RWPE2 (cell line): ENCODE measurements at places on chromosomes 1 and 21.
A peak's percentile ranks its signal among the peaks of the same experiment; 100 is the strongest.

- DNase-seq: no peak
These were observed 162.2 kb downstream of the DPYD start for GRCh38 chr1:97758541-97759057.

GRCh38 chr1:219405531-219406331 lies 207.2 kb downstream of the ZC3H11B start:
- DNase-seq: no peak

DNA sequence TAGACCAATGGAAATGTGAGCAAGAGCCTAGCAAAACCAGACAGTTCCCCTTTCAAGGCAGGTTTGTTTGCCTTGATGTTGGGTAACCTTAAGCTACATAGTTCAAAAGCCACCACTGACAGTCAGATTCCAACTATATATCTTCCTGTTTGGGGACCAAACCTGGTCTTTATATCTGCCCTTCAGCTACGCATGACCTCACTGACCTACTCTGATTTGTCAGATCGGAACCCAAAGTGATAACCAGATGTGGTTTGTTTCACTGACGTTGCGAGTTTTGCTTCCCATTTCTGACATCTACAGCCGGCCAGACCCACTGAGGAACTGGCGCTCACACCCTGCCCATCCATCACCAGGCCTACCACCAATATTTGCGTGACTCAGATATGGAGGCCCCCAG lies 361.1 kb upstream of the CHRM3 start:
- DNase-seq: no peak

- no peak for DNase-seq
These were observed 18.4 kb upstream of the DNASE2B start for GRCh38 chr1:84379917-84380180.

DNA sequence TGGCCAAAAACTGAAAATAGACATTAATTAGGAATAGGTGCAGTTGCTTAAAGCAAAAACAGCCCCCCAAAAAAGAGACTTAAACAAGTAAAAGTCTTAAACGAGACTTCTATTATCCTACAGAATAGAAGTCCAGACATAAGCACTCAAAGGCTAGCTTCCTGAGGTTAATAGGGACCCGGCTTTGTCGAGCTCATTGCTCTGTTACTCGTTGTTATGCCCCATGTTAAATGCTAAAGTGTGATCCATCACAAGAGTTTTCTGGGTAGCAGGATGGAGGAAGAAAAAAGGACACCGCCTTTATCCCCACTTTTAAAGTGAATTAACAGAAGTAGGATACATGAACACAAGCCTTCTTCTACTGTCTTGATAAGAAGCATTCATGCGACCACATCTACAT lies 10.6 kb downstream of the CD1D start:
- no peak for DNase-seq

DNA sequence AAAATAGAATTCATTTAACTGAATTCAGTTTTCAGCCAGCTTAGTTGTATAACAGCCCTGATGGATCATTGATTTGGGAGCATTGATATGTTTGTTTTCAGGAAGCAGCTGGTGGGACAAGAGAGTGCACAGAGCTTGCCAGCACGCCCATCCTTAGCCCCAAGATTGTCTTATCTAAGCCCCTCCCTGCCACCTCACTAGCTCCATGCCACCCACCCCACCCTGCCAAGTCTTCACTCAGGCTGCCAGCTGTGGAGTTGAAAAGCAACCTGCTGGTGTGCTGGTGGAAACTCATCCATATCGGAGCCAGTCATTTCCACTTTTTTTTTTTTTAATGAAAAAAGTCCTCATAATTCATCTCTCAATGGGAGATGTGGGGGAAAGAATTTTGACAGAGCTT lies 11.8 kb downstream of the KIRREL1 start:
- DNase-seq: no peak

DNA sequence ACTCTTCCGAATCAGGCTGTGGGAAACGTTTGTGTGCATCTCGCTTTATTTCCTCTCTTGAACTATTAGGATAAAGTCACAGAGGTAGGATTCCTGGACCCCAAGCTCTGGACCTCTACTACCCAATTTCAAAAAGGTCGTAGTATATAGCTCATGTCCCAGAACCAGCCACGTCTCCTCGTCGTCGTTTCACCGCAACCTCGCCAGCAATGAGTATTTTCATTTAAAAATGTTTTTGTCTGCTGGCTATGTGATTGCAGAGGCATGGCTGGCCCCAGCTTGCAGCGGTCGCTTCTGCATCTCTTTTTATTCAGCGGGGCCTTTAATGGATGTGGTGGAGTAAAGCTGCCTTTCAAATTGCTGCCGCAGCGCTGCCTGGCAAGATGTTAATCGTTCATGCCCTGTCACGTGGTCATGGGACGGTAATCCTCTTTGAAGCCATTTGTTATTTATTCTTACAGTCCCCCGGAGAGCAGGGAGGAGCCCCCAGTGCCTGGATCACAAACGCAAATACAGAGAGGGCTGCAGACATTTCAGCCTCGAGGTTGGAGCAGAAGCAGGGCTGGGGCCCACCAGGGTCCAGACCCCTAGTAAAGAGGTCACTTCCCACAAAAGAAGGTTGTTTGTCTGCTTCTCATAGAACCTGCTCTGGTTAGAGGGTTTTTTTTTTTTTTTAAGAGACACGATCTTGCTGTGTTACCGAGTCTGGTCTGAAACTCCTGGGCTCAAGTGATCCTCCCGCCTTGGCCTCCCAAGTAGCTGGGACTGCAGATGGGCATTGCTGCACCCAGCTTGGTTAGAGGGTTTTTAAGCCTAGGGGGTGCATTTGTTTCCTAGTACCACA lies 11.6 kb upstream of the NPHP4 start:
- DNase-seq: peak; percentile 29

GRCh38 chr1:8533124-8533523 lies 215.2 kb downstream of the SLC45A1 start:
- no peak for DNase-seq

DNA sequence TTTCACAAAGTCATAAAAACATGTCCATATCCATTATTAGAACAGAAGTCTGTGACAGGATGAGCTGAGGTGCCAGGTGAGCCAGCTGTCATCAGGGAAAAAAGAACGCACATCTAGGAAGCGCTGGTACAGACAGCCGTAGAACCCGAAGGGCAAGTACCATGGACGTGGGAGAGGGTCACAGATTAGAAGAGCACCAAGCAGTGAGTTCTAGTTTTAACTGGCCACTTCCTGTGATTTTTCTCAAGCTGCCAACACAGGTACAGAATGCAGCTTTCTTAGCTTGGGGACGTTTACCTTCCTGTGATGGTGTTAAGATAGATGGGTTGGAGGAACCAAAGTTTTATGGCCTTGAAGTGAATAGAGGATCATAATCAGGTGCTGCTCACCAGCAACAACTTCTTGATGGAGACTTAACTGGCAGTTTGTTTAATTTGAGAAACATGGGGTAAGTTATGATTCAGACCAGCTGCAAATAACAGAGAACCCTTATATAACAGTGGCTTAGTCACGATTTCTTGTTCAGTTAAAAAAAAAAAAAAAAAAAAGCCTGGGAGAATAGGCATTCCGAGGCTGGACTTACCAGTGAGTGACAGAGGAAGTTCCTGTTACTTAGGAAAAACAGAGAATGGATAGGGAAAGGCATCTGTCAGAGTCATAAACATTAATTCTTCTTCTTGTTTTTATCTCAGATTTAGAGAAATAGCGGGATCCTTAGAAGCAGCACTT lies 30.9 kb downstream of the AGT start:
- DNase-seq: no peak

GRCh38 chr1:235950318-235950717 lies 83.6 kb upstream of the LYST start:
- no peak for DNase-seq

GRCh38 chr1:112445596-112445995 lies 49.6 kb downstream of the CTTNBP2NL start:
- DNase-seq: no peak

DNA sequence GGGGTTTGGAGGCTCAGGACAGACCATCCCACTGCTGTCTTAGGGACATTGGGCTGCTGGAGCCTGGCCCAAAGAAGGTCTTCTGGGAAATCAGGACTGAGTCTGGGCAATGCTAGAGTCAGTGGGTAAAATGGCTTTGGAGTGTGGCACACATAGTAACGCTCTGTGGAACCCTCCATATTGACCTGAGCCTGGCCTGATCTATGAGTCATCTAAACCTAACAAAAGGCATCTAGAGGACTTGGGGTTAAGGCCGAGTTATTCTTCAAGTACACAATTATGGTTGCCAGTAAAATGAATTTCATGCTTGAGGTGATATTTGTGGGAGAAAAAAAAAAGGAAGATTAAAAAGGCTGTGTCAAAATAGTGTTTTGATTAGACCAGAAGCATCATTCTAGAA lies 77.7 kb downstream of the ST6GALNAC5 start:
- no peak for DNase-seq

GRCh38 chr21:33268737-33269441 lies 2.7 kb downstream of the IL10RB start:
- DNase-seq: peak; percentile 79
